Cardiac muscle cell (in vitro differentiated cells and primary cell): ENCODE measurements at places on chromosomes 6 and 20. TPM values are rescaled to one million over a fixed set of nuclear protein-coding genes. Genes with fewer than 3 reads are reported as not detected.

VWA7 gene
- total RNA-seq = 16.1 and 24.7 TPM in 2 replicates

CST5 gene
- total RNA-seq = not detected in 2 replicates

MYL9 gene
- 579 and 882 TPM in 2 replicates for total RNA-seq

WFDC5 gene
- total RNA-seq = not detected in 2 replicates

- DNase-seq = peak; percentile 96
These were observed 209.1 kb upstream of the JARID2 start for GRCh38 chr6:15036690-15037245.

GRCh38 chr20:52760791-52761190, 211.4 kb upstream of the TSHZ2 start:
- no peak for DNase-seq

GRCh38 chr20:8518878-8519277, 386.8 kb downstream of the PLCB1 start:
- DNase-seq = no peak

DNA sequence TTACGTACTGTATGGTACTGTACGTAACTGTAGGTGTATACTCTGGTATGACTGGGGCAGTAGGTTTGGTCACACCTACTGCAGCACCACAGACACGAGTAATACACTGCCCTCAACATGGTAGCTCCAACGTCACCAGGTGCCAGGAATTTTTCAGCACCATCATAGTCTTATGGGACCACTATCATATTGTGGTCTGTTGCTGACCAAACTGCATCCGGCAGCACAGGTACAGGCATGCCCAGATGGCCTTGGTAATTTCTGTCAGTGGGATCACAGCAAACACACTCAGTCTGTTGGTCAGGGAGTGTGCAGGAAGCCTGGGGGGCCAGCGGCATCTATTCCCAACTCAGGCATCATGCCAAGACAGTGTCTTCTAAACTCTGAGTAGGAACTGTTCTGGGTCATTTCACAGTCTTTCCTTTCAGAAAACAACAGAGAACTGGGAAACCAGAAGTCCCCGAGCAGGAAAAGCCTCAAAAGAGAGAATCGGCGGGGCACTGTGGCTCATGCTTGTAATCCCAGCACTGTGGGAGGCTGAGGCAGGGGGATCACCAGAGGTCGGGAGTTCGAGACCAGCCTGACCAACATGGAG, 5.8 kb downstream of the YTHDF1 start:
- no peak for DNase-seq

GRCh38 chr6:127894051-127894450, 6.8 kb downstream of the THEMIS start:
- no peak for DNase-seq

DNA sequence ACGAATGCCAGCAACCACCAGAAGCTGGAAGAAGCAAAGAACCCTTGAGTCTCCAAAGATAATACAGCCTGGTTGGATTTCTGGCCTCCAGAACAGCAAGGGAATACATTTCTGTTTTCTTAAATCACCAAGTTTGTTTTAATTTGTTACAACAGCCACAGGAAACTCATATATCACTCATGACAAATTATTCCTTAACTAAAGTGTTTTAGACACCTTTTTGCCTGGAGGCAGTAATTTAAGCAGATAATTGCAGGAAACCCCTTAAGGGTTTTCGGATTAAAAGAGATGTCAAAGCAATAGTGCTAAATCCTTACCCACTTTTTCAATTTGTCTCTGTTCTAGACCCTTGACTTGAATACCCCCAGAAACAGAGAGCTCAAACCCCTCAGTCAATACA, 1050.0 kb downstream of the EPHA7 start:
- DNase-seq = no peak

- DNase-seq = no peak
These were observed 5.6 kb downstream of the IL17A start for GRCh38 chr6:52191824-52192223.
